ENCODE measurements at places on chromosomes 11 and 22.

DNA sequence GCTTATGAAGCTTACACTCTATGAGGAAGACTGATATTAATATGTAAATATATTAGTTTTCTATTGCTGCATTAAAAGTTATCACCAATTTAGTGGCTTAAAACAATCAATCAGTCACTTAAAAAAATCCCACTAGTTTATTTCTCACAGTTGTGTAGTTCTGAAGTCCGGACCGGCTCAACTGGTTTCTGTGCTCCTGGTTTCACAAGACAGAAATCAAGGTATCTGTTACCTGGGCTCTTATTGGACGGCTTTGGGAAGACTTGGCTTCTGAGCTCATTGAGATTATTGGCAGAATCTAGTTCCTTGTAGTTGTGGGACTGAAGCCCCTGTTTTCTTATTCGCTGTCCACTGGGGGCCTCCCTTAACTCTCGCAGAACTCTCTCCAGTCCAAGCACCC, 343.0 kb downstream of the RAB38 start:
- DNase-seq: no peak

DNA sequence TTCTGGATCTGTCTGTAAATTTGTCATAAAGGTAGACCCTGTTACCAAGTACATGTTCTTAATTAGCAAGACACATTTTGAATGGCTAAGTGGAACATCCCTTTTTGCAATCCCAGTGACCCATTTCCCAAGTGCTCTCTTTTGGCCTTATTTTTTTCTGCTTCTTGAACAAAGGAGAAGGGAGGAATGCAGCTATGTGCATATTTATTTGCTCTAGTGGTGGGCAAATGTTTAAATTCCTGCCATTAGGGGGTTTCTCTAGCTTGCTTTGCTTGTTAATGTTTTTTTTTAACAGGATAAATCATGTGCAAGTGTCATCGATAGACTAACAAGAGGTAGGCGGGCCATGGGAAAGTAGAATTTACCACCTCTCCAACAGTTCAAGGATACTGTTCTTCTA, 135.7 kb downstream of the COMMD9 start:
- DNase-seq: no peak

GRCh38 chr11:32317643-32318042, 117.7 kb downstream of the WT1 start:
- no peak for DNase-seq

GRCh38 chr11:127136438-127136837, 135.9 kb upstream of the KIRREL3 start:
- no peak for DNase-seq

- no peak for DNase-seq
Measured at GRCh38 chr11:124123622-124124021, 8.4 kb downstream of the VWA5A start.

DNA sequence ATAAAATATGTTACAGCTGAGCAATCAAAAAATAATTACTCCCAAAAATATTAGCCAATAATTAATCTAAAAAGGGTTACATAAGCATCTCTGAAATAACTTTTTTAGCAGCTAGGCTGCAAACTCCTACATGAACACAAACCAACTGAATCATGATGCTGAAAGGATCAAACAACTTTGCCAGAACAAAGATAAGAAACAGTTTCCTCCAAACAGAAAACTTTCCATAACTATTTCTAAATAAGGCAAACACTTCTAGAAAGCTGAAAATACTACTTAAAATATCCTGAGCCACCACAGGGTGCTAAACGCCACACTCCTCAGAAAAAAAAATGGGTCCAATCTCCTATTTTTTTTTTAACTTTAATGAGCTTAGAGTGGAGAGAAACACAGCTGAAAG, 68.6 kb upstream of the ARHGAP32 start:
- DNase-seq: no peak

DNA sequence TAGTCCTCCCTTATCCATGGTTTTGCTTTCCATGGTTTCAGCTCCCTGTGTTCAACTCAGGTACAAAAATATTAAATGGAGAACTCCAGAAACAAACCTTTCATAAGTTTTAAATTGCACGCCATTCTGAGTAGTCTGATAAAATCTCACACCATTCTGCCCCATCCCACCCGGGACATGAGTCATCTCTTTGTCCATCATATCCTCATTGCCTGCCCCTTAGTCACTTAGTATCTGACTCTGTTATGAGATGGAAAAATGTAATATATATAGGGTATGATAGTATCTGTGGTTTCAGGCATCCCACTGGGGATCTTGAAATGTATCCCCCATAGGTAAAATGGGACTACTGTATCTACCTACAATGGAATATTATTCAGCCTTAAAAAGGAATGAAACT, 35.5 kb upstream of the FGF3 start:
- no peak for DNase-seq

DNA sequence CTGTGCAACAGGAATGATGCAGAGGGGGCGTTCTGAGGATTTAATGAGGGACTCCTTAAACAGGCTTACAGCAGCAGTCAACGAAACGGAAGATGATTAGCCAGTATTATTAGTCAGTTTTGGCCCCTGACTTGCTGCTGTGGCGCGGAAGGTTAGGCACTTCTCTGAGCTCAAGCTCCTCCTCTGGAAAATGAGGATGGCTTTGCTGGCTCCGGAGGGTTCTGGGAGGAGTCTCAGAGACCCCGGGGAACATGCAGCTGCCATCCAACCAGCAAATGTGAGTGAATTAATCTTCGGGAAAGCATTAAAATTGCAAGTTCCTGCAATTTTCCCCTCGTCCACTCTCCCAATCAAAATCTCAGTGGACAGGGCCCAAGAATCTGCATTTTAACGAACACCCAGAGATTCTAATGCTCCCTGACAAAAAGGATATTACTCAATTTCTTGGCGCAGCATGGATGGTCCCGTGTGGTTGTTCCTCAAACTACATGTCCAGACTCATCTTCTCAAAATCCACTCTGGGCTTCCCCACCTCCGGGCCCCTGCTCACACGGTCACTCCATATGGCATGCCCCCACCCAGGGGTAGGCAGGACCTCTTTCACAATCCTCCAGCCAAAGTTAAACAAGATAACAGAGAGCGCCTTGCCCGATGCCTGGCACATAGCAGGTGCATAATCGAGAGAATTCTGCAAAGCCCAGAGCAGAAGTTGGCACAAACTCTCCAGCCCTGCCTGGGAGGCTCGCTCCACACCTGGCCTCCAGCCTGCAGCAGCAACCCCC, 6.4 kb downstream of the ELFN2 start:
- no peak for DNase-seq

GRCh38 chr11:128840137-128840536, 27.0 kb downstream of the KCNJ1 start:
- DNase-seq: no peak

GRCh38 chr11:130023204-130023603, 20.6 kb upstream of the PRDM10 start:
- DNase-seq: no peak
